ENCODE measurements at places on chromosomes 12 and 14. TPM values are rescaled to one million over a fixed set of nuclear protein-coding genes. Genes with fewer than 3 reads are reported as not detected.

The DIO3 gene
- polyA plus RNA-seq, result 0.28 TPM

The GNB3 gene
- 1.9 TPM for polyA plus RNA-seq

The RPGRIP1 gene
- 0.73 TPM for polyA plus RNA-seq

The DIO2 gene
- polyA plus RNA-seq, result 2.6 TPM

Data from heart right ventricle (tissue), 16 donors.